ENCODE measurements at places on chromosomes 7 and 10.

DNA sequence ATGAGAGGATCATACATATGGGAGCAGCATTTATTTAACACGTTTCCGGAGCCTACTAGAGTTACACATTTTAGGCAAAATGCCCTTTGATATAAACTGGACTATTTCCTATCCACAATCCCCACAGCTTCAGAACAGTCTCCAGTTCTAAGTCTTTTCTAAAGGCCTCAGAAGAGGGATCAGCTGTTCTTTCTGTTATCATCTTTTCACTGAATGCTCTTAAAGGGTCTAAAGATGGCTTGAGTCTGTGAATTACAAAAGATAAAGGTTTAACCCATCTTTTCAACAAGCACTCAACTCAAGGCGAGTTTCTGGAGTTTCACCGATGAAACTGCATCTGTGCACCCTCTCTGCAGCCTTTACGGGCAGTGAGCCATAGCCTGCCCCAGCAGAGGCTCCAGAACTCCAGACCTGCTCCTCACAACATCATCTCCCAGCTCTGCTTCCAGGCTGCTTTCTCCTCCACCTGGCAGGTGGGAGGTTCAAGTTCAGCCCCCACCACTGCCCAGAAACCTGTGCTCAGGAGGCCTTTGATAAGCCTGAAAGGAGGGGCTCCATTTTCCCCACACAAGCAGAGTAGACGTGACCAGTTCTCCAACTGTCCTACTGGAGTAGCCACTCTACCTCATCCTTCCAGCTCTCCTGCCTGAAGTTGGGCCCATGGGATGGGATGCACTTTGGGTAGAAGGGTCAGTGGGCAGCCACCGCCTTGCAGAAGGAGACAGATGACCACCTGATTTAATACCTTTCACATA lies 53.4 kb downstream of the HSPA12A start:
- DNase-seq: no peak

GRCh38 chr10:130491011-130491692 lies 355.0 kb downstream of the GLRX3 start:
- no peak for DNase-seq

GRCh38 chr10:133336577-133337369 lies at the start of gene CALY:
Gene CALY (minus strand): TSS chr10:133336896. CDS start chr10:133328989, 7,907 bp downstream.
- peak; percentile 62 for DNase-seq

DNA sequence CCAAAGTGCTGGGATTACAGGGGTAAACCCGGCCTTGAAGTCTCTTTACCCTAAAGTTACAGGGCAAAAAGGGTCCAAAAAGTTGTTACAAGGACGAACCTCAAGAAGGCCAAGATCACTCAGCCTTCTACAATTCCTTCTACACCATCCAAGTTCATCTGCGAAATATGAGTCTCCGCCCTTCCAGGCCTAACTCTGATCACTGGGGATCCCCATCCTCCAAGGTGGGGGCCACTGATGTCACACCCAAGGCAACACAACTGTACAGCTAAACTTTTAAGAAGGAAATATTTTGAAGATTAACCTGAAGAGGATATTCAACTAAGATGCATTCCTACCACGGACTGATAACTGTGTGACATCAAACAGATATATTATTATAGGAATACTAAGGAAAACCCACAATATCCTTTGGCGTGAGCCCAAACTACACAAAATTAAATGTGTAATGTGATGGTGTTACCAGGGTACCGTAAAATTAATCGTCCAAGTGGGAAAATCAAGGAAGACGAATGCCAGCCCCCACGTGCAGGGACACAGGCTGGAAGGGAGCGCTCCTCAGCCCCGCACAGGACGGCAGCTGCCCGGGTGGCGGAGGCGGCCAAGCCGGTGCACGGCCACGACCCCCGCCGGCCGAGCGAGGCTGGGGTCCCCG lies 1.0 kb downstream of the PAXIP1 start:
- DNase-seq: no peak
